Activated CD8-positive, alpha-beta memory T cell treated with anti-CD3 and anti-CD28 coated beads, Interleukin-2, amount 10 ng/mL, durations not matched to agents 7 days and 5 days (primary cell): ENCODE measurements at places on chromosomes 16 and 17. TPM values are rescaled to one million over a fixed set of nuclear protein-coding genes. Genes with fewer than 3 reads are reported as not detected.

RAC3 gene
- 6.4 TPM for total RNA-seq

MEIOC gene
- not detected for total RNA-seq

- no peak for DNase-seq
These were observed 69.3 kb downstream of the CRISPLD2 start for GRCh38 chr16:84889066-84889465.

- no peak for DNase-seq
These were observed 48.6 kb downstream of the FTO start for GRCh38 chr16:53752560-53752959.

MPP3 gene
- total RNA-seq: not detected
